Colonic mucosa (tissue), 4 donors: ENCODE measurements at places on chromosomes 3 and 15. TPM values are rescaled to one million over a fixed set of nuclear protein-coding genes. Genes with fewer than 3 reads are reported as not detected.
A peak's percentile ranks its signal among the peaks of the same experiment; 100 is the strongest.

SERPINI2 gene
- 0.40 TPM for total RNA-seq

- no peaks in the 10 kb centered on the region for H3K36me3 ChIP-seq
- no peak overlapping the region for H3K4me3 ChIP-seq
- no peak overlapping the region for H3K27ac ChIP-seq
- no peaks in the 10 kb centered on the region for H3K4me1 ChIP-seq
- no peak for DNase-seq
Observed at GRCh38 chr3:13233487-13234485, 160.6 kb upstream of the IQSEC1 start.

SLC30A4 gene
- total RNA-seq = 10.7 TPM

DNA sequence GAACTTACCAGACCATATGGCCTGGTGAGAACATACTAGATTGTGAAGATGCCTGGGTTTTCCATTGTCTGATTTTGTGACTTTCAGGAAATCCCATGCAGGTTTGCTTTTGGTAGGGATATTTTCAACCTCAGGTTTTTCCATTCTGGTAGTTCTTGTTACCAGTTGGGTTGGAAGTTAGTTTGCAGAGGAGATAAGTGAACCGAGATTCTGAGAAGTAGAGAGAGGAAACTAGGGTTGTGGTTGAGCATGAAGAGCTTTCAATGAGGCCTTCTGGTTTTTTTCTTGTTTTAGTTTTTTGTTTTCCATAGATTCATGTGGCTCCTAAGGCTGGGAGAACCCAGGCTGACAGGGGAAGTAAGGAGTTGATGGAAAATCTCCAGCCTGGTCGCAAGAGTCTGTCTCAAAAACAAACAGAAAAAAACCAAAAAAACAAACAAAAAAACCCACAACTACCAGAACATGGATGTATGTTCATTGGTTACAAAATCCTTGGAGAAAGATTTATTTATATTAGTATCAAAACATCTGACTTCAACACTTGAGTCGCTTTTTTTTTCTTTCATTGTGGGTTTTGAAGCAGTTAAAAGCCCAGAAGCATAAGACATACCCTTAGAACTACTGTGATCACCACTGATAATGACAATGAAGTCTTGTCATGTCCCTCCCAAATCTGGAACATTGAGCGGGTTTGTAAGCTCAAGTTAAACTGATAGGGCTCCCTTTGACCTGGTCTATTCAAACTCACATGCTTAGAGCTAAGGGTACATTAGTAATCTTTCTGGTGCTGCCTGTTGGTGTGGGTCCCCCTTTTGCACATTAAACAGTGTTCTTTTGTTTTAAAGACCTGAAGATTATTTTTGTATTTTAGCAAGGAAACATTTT, 3.2 kb downstream of the GPR171 start:
- H3K27me3 ChIP-seq = no peaks in the 10 kb centered on the region
- no peak overlapping the region for H3K27ac ChIP-seq
- no peaks in the 10 kb centered on the region for H3K4me1 ChIP-seq

- no peaks in the 10 kb centered on the region for H3K4me1 ChIP-seq
- H3K27ac ChIP-seq = no peak overlapping the region
- no peaks in the 10 kb centered on the region for H3K27me3 ChIP-seq
- H3K4me3 ChIP-seq = no peak overlapping the region
- H3K36me3 ChIP-seq = no peaks in the 10 kb centered on the region
Observed at GRCh38 chr15:92571824-92572223, 83.8 kb downstream of the FAM174B start.

PRSS50 gene
- not detected for total RNA-seq

GRCh38 chr3:143001034-143001368, 369 bp upstream of the U2SURP start:
- no peaks in the 10 kb centered on the region for H3K36me3 ChIP-seq
- no peaks in the 10 kb centered on the region for H3K4me1 ChIP-seq
- no peak for DNase-seq
- peak overlapping the region; percentile 78 for H3K27ac ChIP-seq
- no peaks in the 10 kb centered on the region for H3K27me3 ChIP-seq

GRCh38 chr3:50873376-50874157, 198.8 kb downstream of the DOCK3 start:
- H3K27me3 ChIP-seq = no peaks in the 10 kb centered on the region
- H3K4me1 ChIP-seq = no peaks in the 10 kb centered on the region
- H3K4me3 ChIP-seq = no peak overlapping the region
- no peaks in the 10 kb centered on the region for H3K36me3 ChIP-seq

CD200 gene
- total RNA-seq = 7.6 TPM

DNA sequence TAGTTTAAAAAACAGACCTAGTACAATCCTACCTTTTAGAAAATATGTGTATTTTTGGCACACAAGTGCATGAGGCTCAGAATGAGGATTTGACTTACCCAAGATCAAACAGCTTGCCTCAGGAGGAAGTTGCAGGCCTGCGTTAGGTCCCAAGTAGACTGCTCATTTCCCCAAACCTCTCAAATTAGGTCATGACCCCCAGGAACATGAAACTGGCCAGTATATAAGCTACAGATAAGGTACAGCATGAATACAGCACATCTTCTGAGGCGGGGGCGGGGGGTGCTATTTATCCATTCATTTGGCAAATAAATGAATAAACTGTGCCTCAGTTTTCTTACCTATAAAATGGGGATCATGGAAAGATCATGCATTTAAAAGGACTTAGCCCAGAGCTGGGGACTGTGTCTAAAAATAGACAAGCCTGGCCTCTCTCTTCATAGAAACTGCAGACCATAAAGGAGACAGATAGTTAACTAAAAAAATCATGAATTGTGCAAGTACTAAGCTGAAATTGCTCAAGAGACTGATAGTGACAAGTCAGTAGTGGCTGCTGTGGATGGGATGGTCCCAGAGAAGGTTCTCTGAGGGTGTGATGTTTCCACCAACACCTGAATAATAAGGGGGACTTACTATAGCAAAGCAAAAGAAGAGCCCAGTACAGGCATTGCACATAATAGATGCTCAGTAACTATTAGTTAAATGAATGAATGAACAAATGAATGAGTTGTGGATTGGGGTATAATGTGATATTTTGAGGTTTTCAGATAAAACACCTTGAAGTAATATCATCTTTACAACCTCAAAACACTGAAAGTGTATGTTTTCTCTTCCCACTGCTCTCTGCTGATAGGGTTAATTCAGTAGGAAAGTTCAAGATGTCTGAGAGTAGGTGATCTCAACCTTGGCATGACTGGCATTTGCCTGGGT, 258.5 kb upstream of the PROK2 start:
- DNase-seq = no peak
- H3K27ac ChIP-seq = no peak overlapping the region
- no peaks in the 10 kb centered on the region for H3K36me3 ChIP-seq
- H3K4me1 ChIP-seq = no peaks in the 10 kb centered on the region
- H3K27me3 ChIP-seq = no peaks in the 10 kb centered on the region
- H3K4me3 ChIP-seq = no peak overlapping the region

- H3K36me3 ChIP-seq = no peaks in the 10 kb centered on the region
- H3K27me3 ChIP-seq = no peaks in the 10 kb centered on the region
- no peak overlapping the region for H3K4me3 ChIP-seq
- H3K27ac ChIP-seq = no peak overlapping the region
- DNase-seq = no peak
Observed at GRCh38 chr3:66403323-66403990, 97.4 kb downstream of the LRIG1 start.

DNA sequence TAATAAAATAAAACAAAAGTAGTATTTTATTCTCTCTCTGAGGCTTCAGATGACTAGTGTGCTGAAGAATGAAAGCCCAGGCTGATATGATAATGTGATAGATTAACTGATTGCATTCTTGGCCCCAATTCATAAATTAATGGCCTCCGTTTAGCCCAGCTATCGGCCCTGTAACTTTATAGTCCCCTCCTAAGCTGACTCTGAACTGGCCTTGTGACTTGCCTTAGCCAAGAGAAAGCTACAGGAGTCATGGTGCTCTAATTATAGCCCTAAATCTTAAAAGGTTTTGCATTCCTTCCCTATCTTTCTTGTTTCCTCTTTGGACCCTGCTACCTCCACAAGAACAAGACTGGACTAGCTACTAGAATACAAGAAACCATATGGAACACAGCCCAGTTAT, 123.2 kb upstream of the EPHA3 start:
- no peaks in the 10 kb centered on the region for H3K27me3 ChIP-seq
- DNase-seq = no peak
- H3K4me3 ChIP-seq = no peak overlapping the region
- H3K4me1 ChIP-seq = no peaks in the 10 kb centered on the region
- no peaks in the 10 kb centered on the region for H3K36me3 ChIP-seq
